Dermis blood vessel endothelial cell (primary cell): ENCODE measurements at places on chromosomes 3 and 15. TPM values are rescaled to one million over a fixed set of nuclear protein-coding genes. Genes with fewer than 3 reads are reported as not detected.

The AMIGO3 gene
- total RNA-seq = 1.0 TPM in 1 of 2 replicates, not detected in the other

The SPTBN5 gene
- total RNA-seq = 3.2 and 11.1 TPM in 2 replicates

The PARP6 gene
- 11.4 and 15.7 TPM in 2 replicates for total RNA-seq

The TCAIM gene
- 25.4 and 31.6 TPM in 2 replicates for total RNA-seq

The CASR gene
- not detected in 2 replicates for total RNA-seq

DNA sequence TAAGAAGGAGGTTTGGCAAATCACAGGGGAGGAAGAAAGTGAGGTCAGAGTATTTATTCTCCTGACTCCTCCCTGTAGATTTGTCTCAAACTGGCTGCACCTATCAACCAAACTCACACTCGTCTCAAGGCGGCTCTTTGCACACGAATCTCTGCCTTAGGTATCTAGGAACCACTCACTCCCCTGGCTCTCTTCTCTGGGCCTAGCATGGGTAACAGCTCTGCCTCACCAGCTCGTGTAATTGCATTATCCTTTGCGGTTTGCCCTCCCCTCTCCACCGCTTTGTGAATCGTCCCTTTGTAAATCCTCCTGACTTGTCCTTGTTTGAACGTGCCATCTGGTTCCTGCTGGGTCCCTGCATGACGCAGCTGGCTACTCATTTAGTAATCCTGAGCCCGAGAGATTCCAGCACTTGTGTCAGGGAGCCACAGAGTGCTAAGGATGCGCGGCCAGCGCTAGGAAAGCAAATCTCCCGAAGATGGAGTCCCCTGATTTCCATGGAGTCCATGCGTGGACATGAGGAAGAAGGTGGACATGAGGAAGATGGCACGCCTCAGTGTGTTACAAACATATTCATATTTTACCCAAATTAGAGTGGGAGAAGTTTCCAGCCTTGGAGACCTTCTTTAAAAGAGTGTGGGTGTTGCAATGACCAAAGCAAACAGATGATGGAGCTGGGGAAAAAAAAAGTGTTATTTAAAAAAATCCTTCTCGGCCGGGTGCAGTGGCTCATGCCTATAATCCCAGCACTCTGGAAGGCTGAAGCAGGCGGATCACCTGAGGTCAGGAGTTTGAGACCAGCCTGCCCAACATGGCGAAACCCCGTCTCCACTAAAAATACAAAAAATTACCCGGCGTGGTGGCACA lies 26.7 kb downstream of the NRROS start:
- DNase-seq = peak; percentile 20

DNA sequence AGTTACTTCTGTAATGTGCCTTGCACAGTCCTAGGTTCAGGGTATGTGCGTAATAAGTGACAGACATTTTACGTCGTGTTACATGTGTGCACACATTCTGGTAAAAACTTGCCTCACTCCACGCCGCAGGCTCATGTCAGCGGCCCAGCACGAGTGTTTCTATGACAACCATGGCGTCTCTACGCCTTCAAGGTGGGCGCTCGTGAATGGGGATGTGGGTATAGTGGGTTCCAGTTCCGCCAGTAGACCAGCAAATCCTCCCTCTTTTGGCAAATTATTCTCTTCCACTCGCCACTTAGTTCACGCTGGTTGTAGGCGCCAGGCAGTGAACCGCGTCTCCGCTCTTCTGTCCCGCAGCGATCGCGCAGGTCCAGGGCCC lies 40.3 kb downstream of the CHST14 start:
- no peak for DNase-seq

- no peak for DNase-seq
Observed at GRCh38 chr15:27210176-27210575, 239.2 kb downstream of the GABRG3 start.

- DNase-seq = no peak
Observed at GRCh38 chr3:136122006-136122405, 74.1 kb downstream of the MSL2 start.

DNA sequence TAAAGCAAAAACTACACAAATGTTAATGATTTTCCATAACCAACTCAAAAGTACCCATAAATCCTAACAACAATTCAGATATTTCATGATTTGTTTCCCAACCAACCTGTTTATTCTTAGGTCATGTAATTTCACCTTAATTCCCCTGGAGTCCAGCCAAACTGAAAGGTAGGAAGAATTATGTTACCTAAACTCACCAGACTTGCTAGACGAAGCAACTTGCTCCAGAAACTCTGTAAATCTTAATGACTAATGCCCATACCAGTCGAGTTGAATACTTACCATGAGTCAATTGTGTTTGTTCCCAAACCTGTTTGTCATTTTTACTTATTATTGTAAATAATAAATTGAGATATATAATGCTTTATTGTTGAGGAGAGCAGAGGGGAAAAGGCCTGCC lies 1030.0 kb downstream of the TBL1XR1 start:
- no peak for DNase-seq

GRCh38 chr15:61017627-61018026 lies 211.5 kb downstream of the RORA start:
- no peak for DNase-seq

DNA sequence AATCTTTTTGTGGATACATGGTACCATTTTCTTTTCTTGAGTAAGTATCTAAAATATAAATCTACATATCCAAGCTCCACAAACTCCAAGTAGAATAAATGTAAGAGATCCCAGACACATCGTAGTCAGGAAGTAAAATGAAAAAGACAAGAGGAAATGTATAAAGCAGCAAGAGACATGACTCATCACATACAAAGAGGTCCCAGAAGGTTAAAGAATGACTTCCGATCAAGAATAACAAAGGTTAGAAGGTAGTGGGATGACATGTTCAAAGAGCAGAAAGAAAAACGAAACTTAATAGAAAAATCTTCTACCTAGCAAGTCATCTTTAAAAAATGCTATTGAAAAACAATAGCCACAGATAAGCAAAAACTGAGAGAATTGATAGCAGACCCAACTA lies 705.8 kb downstream of the NR2F2 start:
- DNase-seq = peak; percentile 38

GRCh38 chr3:13274125-13274524 lies 146.0 kb downstream of the NUP210 start:
- DNase-seq = no peak

GRCh38 chr3:10949197-10949596 lies 43.4 kb upstream of the SLC6A1 start:
- DNase-seq = no peak

DNA sequence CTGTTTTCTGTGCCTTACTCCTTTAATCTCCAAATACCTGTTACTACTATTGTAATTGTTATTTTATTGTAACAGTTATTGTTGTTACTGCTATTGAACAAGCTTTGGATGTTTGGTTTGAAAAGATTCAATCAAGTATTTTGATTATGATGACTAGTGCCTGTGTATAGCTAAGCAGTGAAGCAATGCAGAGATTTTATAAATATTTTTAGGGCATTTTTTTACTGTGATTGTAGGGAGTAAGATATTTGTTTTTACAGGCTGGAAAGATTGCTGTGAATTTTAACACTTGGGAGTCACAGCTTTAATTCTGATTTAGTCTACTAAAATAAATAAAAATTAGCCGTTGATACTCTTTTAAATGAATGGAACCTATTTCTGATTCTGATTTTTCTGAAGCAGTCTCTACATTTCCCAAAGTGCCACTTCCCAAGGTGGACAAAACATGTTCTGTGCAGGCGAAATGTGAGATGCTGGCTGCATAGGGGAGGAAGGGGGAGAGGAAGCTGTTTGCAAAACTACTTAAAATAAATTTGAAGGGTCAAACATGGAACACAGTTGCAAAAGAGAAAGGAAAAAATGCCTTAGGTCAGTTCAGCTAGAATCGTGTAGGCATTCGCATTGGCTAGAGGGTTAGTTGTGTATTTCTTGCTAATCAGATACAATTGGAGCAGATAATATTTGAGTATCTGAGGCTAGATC lies 25.7 kb downstream of the EEFSEC start:
- no peak for DNase-seq

DNA sequence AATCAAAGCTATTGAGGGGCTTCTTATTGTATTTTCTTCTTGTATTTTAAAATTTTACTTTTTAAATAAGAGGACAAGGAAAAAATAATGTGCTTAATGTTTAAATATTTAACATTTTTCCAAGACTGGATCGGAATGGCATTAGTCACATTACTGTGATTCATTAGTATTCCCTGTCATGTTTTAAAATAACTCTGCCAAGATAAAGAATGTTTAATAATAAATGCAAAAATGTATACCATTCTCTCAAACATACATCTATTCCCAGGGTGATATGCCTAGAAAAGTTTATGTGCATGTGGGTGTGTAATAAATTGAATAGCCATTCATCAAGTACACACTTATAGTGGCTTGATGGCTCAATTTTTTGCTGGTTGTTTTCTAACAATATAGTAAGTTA lies 936.1 kb downstream of the PLOD2 start:
- DNase-seq = no peak

GRCh38 chr15:31300981-31301672 lies 25.5 kb upstream of the KLF13 start:
- no peak for DNase-seq

GRCh38 chr3:62467966-62468722 lies 94.8 kb upstream of the FEZF2 start:
- DNase-seq = no peak
